Chondrocyte (in vitro differentiated cells): ENCODE measurements at places on chromosomes 12 and 14.

GRCh38 chr14:20820063-20820904, 17.6 kb upstream of the RNASE1 start:
- peaks cover 2% of the 10 kb centered on the region for H3K36me3 ChIP-seq
- no peaks in the 10 kb centered on the region for H3K4me1 ChIP-seq
- no peak for DNase-seq
- H3K27me3 ChIP-seq, result peaks cover 10% of the 10 kb centered on the region
- no peak overlapping the region for H3K4me3 ChIP-seq

- no peaks in the 10 kb centered on the region for H3K4me1 ChIP-seq
- H3K36me3 ChIP-seq, result no peaks in the 10 kb centered on the region
- H3K27ac ChIP-seq, result no peak overlapping the region
Observed at GRCh38 chr12:30936036-30936435, 9.5 kb downstream of the TSPAN11 start.

DNA sequence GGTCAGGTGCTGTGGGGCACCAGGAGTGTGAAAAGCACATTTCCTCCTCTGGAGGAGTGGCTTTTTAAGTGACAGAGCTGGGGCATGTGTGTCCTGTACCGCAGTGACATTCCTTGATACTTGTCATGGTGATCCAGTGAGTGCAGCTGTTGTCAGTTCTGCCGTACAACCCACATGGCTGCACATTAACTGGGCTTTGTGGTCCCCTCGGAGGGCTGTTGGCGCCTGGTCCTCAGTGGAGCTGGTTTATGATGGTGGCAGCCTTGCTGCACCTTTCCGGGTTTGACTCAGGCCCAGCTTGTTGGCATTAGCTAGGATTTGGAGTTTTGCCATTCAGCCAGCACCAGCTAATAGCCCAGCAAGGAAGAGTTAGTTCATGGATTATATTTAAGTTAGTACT, 77.0 kb downstream of the SLC25A47 start:
- H3K36me3 ChIP-seq, result peaks cover 7% of the 10 kb centered on the region
- peaks cover 49% of the 10 kb centered on the region for H3K4me1 ChIP-seq
- DNase-seq, result no peak
- no peak overlapping the region for H3K4me3 ChIP-seq
- H3K27ac ChIP-seq, result no peak overlapping the region

DNA sequence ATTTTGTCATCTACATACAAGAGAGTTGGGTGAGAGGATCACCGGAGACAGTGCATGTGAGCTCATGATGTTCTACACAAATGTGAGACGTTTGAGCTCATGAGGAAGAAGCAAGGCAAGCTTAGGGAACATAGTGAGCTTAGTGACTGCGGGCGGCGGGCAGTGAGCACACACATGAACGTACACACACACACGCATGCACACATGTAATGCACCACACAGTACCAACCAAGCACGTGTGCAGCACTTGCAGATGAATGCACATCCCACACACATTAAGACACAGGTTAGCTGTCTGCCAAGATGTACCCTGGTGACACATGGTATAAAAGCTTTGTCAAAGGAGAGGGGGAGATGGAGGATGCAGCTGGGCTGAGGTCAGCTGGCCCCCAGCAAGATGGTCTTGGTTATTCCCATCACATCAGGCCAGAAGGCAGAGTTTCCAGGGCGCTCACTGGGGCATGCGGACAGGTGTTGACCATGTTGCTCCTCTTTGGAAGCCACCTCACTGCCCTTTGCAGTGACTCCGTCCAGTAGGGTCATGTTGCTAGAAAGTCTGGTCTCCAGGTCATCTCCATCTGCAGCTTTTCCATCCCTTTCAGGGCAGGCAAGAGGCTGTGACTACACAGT, 8.7 kb upstream of the CACNA2D4 start:
- H3K4me1 ChIP-seq, result peaks cover 37% of the 10 kb centered on the region
- H3K27ac ChIP-seq, result no peak overlapping the region
- DNase-seq, result no peak
- peaks cover 1% of the 10 kb centered on the region for H3K36me3 ChIP-seq

GRCh38 chr12:51832354-51833107, 16.0 kb downstream of the FIGNL2 start:
- peaks cover 3% of the 10 kb centered on the region for H3K4me1 ChIP-seq
- H3K27me3 ChIP-seq, result peaks cover 51% of the 10 kb centered on the region
- H3K27ac ChIP-seq, result no peak overlapping the region
